ENCODE measurements at places on chromosomes 12 and 14.

DNA sequence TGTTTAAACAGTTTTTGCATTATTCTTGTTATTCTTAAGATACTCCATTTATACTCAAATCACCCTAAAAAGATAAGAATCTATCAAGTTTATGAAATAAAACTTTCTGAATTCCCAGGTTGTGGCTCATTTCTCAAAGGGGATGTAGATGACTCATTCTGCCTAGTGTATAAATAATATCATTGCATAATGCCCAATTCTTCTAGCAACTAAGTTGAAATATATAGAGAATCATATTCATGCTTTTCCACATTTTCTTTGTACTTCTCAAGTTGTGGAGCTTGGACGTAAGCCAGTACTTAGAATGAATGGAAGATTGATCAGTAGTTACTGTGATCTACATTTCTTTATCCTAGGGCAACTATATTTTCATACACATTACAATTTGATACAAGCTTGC is 201.1 kb downstream of the PPFIA2 start:
- no peak for DNase-seq

DNA sequence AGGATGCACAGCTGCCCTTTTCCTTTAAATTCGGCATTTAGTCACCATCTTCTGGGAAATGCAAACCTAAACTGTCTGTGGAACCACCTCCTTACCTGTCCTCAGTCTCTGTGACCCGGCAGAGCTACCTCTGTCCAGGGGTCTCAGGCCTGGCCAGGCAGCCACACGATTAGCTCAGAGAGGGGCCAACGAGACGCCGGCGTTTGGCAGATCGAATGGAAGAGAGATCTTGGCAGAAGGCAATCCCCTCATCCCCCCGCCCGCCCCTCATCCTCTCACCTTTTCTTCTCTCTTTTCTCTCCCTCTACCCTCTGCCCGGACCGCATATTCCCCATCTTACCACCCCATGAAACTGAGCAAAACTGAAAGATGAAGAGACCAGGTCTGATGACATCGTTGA is 101.0 kb downstream of the PIWIL1 start:
- DNase-seq = peak; percentile 2

GRCh38 chr12:40137252-40137651 is 31.4 kb upstream of the SLC2A13 start:
- DNase-seq = no peak

- DNase-seq = no peak
These were observed 12.8 kb downstream of the DUSP6 start for GRCh38 chr12:89339526-89339925.

GRCh38 chr12:55929306-55929791 is 1.6 kb upstream of the DGKA start:
- DNase-seq = peak; percentile 81

DNA sequence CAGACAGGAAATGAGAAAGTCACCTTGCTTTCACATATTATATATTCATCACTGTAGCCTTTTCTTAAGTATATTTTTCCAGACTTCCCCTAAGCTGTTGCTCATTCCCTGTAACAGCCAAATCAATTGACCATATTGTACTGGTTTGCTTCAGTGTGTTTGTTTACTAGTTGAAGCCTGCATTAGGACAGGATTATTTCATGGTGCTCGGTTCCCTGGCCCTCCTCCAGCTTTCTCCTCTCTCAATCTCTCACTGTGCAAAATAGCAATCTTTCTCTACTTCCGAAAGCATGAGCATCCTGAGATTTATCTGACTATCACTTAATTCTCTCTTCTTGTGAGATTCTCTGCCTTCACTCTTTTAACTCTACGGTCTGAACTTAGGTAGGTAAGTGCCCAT is 2.4 kb downstream of the SLC35F4 start:
- DNase-seq = no peak
